ENCODE measurements at places on chromosomes 13 and 19.

DNA sequence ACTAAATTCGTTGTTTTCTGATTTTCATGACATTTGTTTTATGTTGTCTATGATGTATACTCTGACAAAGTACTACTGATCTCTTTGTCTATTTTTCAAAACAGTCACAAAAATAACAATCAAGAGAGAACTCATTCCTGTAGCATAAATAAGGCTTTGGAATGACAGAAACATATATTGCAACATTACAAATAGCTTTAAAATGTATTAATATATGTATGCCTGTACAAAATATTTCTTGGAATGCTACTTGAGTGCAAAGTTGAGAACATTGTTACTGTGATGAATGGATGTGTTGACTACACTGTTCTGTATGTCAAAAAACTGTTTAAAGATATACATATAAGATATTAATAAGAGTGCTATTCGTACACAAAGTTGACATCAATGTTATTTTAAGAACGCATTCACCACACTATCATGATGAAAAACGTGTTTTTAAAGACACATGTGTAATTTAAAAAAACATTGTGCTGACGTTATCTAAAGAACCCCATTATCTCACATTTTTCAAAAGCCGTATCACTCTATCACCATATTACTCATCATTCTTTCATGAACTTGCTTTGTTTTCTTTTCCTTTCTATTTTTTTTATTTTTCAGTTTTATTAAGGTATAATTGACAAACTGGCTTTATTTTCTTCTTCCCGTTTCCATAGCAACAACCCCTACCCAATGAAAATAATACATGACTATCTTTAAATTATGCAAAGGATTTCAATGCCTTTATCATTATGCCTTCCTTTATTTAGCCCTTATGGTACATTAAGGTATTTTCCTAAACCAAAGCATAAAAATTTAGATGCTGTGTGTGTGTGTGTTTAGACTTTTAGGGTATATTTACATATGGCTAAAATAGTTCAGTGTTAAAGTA is 918.8 kb downstream of the SLITRK1 start:
- DNase-seq: no peak

DNA sequence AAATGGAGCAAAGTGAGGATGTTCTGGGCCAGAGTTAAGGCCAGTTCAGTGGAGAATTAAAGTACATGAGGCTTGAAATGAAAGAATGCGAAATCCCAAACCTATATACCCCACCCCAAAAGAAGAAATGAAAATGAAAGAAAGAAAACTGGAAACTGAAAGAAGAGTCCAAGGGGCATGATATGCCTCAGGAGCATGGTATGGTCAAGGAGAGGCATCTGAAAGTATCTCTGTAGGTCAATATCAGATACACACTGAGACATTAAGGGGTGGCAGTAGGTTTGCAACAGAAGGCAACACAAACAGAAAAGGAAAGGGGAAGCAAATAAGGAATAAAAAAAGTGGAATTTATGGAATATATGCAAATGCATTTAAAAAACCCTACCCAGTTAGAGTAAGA is 166.5 kb downstream of the COG6 start:
- no peak for DNase-seq

- DNase-seq: no peak
Measured at GRCh38 chr19:53509845-53510244, 28.1 kb upstream of the ZNF331 start.

DNA sequence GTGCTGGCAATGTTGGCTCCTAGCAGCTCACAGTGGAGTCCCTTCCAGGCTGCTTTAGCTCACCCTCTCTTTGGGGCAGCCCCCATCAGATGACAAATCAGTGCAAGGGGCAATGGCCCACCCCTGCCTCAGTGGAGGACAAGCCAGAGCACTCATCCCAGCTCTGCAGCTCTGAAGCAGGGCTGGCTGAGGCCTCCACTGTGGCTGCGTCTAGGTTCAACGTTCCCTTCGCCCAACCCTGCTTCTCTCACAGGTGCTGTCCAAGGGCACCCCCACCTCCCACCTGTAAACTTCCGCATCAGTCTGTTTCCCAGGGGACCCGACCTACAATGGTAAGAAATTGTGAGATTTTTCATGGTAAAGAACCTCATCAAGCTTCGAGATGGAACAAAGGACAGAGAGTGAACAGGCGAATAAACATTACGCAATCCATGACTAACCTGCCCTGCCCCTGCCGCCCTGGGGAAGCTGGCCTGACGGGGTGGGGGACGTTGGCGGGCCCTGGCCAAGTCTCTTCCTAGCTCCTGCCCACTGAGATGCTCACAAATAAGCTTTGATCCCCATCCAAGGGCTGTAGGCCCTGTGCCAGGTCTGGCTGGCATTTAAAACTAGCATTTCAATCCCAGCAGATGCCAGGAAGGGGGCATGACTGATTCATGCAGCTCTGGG is 40.5 kb downstream of the DZIP1 start:
- DNase-seq: peak; percentile 76

- no peak for DNase-seq
Measured at GRCh38 chr13:45040173-45040572, 50.8 kb downstream of the GPALPP1 start.

GRCh38 chr13:29706923-29707322 is 111.4 kb upstream of the SLC7A1 start:
- no peak for DNase-seq

- DNase-seq: no peak
Measured at GRCh38 chr13:62747629-62748028, 1332.0 kb upstream of the PCDH20 start.

DNA sequence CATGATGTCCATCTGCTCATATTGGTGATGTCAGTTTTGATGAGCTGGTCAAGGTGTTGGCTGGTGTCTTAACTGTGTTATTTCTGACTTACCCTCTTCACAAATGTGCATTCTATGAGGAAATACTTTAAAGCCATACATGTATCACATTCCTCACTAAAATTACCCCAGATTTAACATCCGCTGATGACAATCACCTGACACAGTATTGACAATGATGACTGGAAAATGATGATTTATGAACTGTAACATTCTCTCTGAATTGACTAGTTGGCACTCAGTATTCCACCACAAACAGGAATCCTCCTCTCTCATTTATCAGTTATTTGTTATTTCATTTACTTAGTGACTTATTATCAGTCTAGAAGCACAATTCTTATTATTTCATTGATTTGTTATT is 117.3 kb downstream of the ITGBL1 start:
- DNase-seq: no peak

GRCh38 chr13:30700364-30700763 is 35.0 kb upstream of the ALOX5AP start:
- DNase-seq: no peak
